ENCODE measurements at places on chromosomes 2 and 18.
A peak's percentile ranks its signal among the peaks of the same experiment; 100 is the strongest.

- no peak for DNase-seq
Observed at GRCh38 chr2:160440888-160441287, 52.7 kb downstream of the RBMS1 start.

GRCh38 chr2:216478151-216478550, 20.5 kb upstream of the RPL37A start:
- DNase-seq: no peak

- no peak for DNase-seq
Observed at GRCh38 chr18:8433771-8434170, 175.5 kb upstream of the RAB12 start.

DNA sequence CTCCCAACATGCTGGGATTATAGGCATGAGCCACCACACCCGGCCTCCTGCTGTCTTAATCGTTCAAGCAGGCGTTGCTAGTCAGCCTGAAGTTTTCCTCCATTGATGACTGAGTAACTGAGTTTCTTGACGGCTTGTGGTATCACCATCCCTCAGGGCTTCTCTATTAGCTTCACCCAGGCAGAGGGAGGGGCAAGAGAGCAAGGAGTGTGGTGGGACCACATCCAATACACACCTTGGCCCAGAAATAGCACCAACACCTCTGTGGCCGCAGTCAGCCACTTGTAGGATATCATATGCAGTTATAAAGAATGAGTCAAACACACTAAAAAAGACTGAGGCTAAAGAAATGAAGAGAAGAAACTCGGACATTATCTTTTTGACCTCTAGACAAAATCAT, 1009.4 kb upstream of the CELF4 start:
- no peak for DNase-seq

GRCh38 chr18:62781262-62781661, 65.9 kb downstream of the PHLPP1 start:
- no peak for DNase-seq

DNA sequence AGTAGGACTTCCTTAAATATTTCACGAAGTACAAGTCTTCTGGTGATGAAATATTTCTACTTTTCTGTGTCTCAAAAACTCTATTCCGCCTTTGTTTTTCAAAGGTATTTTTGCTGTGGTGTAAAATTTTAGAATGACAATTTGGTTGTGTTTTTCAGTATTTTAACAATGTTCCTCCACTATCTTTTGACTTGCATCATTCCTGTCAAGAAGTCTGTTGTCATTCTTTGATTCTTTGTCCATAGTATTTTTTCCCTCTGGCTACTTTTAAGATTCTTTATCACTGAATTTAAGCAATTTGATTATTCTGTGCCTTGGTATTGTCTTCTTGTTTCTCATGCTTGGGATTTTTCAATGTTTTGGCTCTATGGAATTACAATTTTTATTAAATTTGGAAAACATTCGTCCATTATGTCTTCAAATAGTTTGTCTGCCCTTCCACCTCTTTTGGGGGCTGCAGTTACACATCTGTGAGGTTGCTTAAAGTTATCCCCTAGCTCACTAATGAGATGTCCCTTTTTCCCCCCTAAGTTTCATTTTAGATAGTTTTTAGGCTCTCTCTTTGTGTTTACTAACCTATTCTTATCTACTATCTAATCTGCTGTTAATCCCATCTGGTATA, 76.0 kb downstream of the CAB39 start:
- DNase-seq: no peak

GRCh38 chr2:232415138-232415690, 8.6 kb downstream of the ALPG start:
- no peak for DNase-seq

- DNase-seq: no peak
Observed at GRCh38 chr2:128428415-128428814, 109.7 kb upstream of the HS6ST1 start.

DNA sequence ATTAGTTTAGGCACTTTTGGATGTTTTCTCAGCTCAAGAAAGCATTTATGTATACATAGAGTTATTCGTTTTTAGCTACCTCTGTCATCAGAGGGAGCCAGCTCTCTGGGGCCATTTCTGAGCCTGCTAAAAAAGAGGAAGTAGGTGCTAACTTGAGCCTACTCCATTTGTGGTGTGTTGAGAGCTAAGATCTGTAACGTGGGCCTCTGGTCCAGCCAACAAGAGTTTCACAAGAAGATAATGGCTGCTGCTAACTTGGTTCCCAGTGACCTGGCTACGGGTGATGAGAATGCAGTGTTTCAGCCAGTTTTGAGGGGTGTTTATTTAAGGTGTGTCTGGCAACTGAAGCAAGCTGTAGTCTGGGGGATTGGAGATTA, 182.5 kb downstream of the PRKCE start:
- no peak for DNase-seq

GRCh38 chr2:54680397-54681041, 42.9 kb upstream of the EML6 start:
- peak; percentile 24 for DNase-seq

GRCh38 chr2:37833423-37833822, 91.7 kb upstream of the RMDN2 start:
- DNase-seq: peak; percentile 39

DNA sequence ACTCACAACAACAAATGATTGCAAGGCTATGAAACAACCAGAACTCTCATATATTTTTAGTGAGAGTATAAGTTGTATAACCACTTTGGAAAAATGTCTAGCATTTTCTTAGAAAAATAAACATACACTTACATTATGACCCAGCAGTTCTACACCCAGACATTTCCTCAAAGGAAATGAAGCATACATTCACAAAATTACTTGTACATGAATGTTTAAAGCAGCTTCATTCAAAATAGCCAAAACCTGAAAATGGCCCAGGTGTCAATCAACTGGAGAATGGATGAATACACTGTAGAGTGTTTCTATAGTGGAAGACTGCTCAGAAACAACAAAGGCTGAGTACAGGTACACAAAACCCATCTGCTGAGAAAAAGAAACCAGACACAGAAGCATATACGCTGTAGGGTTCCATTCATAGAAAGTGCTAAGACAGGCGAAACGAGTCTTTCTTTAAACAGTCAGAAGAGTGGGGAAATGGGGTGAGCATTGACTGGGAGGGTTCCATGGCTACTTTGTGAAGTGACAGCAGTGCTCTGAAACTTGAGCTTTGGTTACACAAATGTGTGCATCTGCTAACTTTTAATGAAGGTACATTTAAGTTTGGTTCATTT, 799.0 kb downstream of the DCDC2C start:
- DNase-seq: no peak

DNA sequence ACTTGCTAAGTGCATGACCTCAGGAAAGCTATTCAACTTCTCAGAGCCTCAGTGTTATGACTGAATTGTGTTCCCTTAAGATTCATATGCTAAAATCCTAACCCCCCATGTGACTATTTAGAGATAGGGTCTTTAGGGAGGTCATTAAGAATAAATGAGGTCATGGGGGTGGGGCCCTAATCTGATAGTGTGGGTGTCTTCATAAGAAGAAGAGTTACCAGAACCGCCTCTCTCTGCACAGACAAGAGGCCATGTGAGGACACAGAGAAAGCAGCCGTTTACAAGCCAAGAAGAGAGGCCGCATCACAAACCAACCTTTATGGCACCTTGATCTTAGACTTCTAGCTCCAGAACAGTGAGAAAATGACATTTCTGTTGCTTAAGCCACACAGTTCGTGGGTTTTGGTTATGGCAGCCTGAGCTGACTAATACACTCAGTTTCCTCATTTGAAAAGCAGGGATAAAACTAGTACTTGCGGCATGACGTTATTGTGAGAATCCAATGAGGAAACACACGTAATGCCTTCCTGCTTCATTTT, 9.9 kb downstream of the SH2D6 start:
- no peak for DNase-seq

GRCh38 chr2:169761970-169762292, 28.3 kb downstream of the KLHL23 start:
- DNase-seq: no peak

GRCh38 chr2:127361929-127362885, 25.6 kb downstream of the MAP3K2 start:
- no peak for DNase-seq

DNA sequence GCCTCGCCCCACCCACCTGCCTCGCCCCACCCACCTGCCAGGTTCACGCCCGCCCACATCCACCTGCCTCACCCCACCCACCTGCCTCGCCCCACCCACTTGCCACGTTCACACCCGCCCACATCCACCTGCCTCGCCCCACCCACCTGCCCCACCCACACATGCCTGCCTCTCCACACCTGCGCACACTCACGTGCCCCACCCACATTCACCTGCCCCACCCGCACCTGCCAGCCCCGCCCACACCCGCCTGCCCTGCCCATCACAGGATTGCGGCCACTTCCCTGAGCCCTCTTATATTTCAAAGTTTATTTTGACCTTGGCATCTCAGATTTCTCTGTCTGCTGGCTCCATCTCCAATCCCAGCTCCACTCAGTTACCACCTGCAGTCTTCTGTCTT, 217.5 kb upstream of the SOX11 start:
- DNase-seq: no peak

DNA sequence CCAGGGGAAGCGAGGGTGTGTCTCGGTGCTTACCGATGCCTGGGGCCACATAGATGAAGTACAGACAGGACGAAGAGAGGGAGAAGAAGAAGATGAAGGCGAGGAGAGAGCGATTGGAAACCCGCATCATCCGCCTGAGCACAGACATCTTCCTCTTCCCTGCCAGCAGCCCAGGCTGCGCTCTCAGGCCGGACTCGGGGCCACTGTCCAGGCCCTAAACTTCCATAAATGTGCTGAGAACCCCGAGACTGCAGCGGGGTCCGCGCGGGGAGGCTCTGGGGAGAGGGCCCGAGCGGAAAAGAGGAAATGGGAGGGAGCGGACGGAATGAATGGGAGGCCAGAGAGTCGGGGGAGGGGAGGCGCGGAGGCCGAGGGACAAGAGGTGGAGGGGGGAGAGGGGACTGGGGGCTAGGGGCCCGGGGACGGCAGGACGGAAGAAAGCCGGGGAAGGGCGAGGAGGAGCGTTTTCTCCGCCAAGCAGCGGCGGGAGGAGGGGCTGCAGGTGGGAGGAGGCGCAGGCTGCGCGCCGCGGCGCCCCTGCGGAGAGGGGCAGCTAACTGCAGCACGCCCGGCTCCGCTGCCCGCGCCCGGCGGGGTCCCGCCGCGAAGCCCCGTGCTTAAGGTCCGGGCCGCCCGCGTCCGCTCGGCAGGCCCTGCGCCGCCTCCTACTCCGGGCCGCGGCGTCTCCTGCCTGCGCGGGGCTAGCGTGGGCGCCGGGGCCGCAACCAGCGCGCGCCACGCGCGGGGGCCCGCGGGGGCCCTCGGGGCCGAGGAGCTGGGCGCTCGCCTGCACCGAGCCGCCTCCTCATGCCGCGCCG, at the start of gene B4GALT6:
B4GALT6 (minus strand) TSS at position 303 of the 818 bp plus-strand sequence; CDS start at position 148, 155 bp downstream.
- no peak for DNase-seq

DNA sequence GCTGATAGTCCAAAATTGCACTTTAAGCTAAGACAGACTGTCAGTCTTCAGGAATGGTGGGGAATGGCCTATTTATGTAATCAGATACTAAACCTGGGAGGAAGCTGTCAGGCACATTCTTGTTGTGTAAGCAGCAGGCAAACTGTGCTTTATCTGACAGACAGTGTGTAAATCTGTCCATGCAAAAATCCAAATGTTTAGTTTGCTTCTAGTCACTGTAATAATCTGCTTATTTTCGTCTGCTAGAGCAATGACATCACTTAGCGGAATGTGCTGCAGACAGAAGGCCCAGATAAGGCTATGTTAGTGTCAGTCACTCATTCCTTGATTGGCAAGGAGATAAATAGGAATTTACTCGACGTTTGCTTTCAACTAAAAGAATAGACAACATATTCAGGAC, 263.5 kb downstream of the ZNF407 start:
- DNase-seq: no peak

Measured in stimulated activated CD8-positive, alpha-beta memory T cell treated with anti-CD3 and anti-CD28 coated beads, Interleukin-7, amount 100 ng/mL, for 48 hours (primary cell).